ENCODE measurements at places on chromosomes 13 and 19. TPM values are rescaled to one million over a fixed set of nuclear protein-coding genes. Genes with fewer than 3 reads are reported as not detected.

The PRR36 gene
- total RNA-seq = 0.22 TPM

The TNFSF9 gene
- 0.77 TPM for total RNA-seq

The CGB7 gene
- not detected for total RNA-seq

The OR4F17 gene
- not detected for total RNA-seq

The LRRC4B gene
- total RNA-seq = not detected
